ENCODE measurements at places on chromosomes 4 and X.

DNA sequence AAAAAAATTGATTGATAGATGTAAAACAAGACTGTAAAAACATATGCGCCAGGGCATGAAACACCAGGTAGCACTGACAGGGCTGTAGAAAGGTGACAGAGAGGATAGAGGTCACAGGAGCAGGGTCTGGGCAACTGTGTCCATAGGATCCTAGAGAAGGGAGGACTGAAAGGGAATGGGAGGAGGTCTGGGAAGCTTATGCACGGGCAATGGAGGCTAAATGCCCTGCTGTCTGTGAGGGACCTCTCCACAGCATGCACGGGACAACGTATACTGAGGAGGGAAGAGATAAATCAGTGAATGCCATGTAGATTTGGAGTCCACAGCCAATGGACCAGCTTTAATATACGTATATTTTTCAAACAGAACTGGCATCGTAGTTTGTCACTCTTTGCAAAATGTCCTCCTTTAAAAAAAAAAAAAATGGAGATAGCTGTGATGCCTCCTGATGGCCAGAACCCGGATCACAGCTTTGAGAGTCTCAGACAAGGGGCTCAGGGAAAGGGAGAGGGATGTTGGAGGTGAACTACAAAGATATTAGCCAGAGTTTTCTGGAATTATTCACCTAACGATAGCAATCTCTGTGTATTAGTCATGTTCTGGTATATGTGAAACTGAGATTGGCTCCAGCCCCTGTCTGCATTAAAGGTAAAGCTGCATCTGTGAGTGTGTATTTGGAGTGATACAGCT, 16.0 kb downstream of the RAB40A start:
- DNase-seq = no peak

DNA sequence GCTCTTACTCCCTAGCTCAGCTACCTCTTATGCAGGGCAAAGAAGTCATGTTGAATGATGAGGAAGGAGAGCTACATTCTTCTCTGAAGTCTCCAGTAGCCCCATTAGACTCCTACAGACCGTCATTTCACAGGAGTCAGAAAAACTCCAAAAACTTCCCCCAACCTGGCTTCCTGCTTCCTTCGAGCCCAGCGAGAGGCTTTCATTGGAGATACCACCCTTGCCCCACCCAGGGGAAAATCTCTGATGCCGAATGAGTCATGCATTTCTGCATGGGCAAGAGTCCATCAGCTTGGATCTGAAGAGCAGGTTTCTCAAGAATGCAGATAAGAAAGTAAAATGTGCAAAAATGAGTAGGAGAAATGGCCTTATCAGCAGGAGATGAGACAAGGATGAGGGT, 53.0 kb downstream of the ARSF start:
- no peak for DNase-seq

- no peak for DNase-seq
Observed at GRCh38 chr4:94905511-94905910, 147.8 kb downstream of the BMPR1B start.

DNA sequence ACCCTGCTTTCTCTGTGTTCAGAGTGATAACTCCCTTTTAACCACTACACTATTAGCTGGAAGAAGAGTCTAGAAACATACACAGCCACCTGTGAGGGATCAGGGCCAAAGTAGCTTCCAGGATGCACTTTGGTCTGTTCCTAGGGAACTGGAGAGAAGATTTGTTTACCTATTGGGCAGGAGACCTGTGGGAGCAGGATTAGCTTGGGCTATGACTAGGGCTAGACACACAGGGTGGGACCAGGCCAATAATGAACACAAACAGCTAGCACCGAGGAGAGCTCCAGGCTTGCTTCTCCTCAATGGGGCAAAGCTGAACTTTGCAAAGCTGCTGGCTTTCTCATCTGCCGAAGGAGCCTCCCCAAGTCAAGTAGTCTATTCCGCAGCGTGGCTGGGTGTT, 24.4 kb upstream of the MAP7D3 start:
- DNase-seq = no peak

DNA sequence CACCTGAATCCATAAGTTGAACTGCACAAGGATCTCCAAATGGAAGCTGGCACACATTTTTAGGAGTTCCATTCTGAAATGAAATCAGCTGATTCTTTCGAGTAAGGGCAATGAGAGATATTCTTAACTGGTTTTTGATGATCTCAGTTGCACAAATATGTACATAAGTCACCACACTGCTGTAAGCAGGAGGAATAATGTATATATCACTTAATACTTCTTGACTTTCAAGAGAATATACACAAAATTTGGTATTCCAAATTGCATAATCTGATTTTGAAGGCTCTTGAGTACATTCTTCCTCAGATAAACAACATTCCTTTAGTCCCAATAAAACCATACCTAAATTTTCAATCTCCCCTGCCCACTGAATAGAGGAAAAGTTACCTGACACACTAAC, 8.2 kb downstream of the FANCB start:
- DNase-seq = no peak

DNA sequence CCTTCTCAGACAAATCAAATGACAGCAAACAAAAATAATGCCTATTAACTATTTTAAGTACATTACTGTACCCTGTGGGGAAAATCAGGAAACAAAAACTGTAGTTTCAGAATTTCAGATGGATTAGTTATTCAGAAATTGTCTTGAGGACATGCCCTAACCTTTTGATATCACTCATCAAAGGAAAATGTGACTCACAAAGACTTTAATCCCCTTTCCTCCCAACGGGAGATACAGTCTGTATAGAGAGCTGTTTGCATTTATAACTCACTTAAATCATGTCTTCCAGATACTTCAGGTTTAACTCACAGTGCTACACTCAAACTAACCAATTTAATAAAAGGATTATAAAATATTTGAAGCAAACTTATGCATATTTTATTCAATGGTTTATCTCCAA, 304.0 kb downstream of the MAPK10 start:
- DNase-seq = no peak

GRCh38 chrX:49999087-49999486, 76.7 kb downstream of the CLCN5 start:
- no peak for DNase-seq

GRCh38 chr4:77695774-77696173, 90.2 kb downstream of the CXCL13 start:
- DNase-seq = no peak

DNA sequence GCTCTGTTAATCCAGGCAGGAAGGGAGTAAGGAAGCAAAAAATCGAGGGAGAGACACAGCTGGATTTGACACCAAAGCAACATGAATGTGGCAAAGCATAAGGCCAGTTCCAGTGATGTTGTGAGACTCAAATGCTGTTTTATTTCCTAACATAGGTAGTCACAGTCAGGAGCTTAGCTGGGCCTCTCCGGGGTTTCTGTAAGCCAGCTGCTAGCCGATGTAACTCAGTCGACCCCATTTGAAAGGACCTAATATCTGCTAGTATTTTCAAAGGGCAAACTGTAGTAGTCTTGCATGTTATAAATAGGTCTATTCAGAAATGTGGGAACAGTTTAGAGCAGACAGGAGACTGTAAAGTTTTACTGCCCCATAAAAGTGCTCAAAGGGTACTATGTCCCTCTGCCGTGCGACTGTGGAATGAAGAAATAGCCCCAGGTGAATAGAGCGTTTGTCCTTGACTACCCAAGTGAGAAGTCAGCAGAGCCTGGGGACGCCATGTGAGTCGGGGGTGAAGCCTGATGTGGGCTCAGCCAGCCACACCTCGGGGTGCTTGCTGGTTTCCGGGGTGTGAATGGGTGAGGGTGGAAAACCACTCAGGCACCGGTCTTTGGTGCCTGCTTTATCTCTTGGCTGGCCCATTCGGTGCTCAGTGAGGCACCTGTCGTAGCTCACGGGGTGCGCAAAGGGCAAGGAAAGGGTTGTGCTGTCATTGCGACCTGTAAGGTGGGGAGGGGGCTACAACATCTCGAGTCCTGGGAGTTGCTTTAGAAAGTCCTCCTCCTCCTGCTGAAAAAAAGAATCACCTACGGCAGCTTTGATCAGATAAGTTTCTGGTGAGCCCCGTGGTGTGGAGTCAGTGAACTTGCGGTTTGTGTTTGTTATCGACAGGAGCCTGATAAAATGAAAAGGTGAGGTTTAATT, 745 bp downstream of the TRIM2 start:
- DNase-seq = no peak

GRCh38 chr4:177448850-177449249, 6.6 kb upstream of the AGA start:
- DNase-seq = no peak

DNA sequence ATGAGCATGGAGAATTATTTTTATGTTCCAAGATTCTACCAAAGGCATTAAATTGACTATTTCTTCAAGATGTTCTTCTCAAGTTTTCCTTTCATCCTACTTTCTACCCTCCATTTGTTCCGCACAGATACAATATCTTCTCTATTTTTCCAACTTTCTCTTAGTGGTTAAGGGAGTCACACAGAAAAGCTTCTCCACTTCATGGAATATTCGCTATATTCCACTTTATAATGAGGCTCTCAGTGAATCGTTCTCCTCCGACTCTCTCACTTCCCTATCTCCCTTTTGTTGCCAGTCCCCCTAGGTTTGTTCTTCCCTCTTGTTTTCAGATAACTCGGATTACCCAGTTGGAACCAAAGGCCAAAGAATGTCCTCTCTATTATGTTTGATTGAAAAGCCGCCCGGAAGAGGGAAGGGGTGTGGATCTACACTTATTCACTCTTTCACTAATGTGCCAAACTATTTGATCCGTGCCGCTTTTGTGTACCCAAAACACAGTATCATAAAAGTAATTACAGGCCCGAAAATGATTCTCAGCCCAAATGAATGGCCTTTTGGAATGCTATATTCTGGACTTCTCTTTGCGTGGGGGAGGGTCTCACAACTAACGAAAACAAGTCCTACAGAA, 1.2 kb downstream of the SH3D19 start:
- no peak for DNase-seq

DNA sequence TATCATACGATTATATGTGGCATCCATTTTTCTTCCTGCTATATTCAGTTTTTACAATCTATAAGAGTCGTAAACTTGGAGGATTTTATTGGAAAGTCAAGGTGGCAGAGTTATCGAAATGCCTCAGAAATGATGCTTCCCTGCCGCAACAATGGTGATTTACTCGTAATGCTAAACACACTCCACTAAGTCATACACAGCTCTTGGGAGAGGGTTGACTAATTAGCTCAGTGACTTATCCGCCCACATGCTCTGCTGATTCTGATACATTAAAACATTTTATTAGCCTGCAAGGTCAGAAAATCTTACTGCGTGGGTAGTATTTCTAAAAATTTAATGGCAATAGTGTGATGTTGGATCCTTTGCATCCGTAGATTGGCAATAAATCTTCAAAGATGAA, 420.1 kb downstream of the ARAP2 start:
- no peak for DNase-seq

GRCh38 chr4:83552924-83553323, 17.0 kb downstream of the GPAT3 start:
- no peak for DNase-seq

GRCh38 chrX:10714531-10714930, 94.1 kb upstream of the MID1 start:
- no peak for DNase-seq

- DNase-seq = no peak
Observed at GRCh38 chrX:101999644-102000539, 68.1 kb upstream of the ZMAT1 start.

- no peak for DNase-seq
Observed at GRCh38 chr4:7593646-7594412, 159.1 kb upstream of the PSAPL1 start.

DNA sequence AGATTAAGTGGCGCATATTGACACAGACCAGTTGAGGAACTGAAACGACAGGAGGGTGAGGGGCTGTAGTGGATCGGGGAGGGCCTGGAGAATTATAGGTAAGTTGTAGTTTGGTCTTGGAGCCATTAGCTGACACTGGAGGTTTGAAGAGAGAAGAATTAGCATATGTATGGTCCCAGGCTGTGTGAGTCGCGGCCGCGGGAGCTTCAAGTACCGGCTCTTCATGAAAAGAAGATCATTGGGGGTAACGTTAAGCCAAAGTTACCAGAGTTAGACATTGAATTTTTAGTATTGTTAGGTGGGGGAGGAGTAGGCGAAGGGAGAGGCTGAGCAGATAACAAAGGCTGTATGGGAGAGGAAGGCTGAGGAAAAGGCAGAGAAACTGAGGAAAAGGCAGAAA, 56.5 kb downstream of the ZNF674 start:
- no peak for DNase-seq

DNA sequence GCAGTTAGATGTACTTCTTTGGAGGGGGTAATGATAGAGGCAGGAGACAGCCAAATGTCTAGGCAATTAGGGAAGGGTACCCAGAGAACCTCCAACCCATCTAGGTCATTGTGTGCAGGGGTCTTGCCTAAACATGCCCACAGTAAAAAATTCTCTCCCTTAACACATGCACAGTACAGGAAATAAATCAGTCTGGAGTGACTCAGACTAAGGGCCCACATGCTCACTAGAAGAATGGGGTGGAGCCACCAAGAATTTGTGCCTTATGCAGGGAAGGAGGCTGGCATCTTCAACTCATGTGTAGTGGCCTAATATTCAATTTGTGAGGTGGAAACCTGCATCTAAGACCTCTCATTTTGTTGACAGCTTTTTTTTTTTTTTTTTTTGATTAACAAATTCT, 945.3 kb upstream of the GRIA3 start:
- no peak for DNase-seq

GRCh38 chr4:764405-765169, 59.0 kb downstream of the PCGF3 start:
- no peak for DNase-seq

GRCh38 chr4:61336916-61337315, 136.8 kb downstream of the ADGRL3 start:
- DNase-seq = no peak

- no peak for DNase-seq
Observed at GRCh38 chr4:125420526-125420925, 105.8 kb downstream of the FAT4 start.

GRCh38 chr4:166662266-166662843, 571.9 kb downstream of the SPOCK3 start:
- no peak for DNase-seq

DNA sequence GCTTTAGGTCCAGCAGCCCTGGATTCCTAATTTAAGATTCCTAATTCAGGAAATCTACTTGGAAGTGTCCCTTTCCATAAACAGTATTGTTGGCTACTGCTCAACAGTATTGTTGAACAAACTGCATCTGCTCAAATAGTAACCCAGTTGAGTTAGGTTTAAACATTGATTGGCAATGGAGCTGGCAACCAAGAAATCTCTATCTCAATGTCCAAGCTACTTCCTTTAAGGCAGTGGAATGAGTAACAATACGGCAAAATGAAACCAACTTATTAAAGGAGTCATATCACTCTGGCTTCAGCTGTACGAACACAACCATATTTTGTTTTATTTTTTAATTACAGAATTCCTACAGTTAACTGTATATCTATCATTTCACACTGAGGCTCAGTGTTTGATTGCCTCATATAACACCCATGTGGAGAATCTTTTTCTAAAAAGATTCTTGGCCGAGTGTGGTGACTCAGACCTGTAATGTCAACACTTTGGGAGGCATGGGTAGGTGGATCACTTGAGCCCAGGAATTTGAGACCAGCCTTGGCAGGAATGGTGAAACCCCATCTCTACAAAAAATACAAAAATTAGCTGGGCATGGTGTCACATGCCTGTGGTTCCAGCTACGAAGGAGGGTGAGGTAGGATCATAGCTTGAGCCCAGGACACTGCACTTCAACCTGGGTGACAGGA, 71.7 kb upstream of the IL13RA1 start:
- DNase-seq = no peak
